Activated CD8-positive, alpha-beta T cell treated with anti-CD3 and anti-CD28 coated beads for 36 hours (primary cell): ENCODE measurements at places on chromosomes 2 and 18. TPM values are rescaled to one million over a fixed set of nuclear protein-coding genes. Genes with fewer than 3 reads are reported as not detected.

The PIK3C3 gene
- total RNA-seq = 52.6 TPM

The IL36G gene
- not detected for total RNA-seq

The ZNF521 gene
- not detected for total RNA-seq

The SGPP2 gene
- total RNA-seq = 2.8 TPM

The GATA6 gene
- total RNA-seq = not detected

- no peak overlapping the region for H3K4me3 ChIP-seq
- no peak overlapping the region for H3K27ac ChIP-seq
- H3K36me3 ChIP-seq = peaks cover 2% of the 10 kb centered on the region
- no peak for DNase-seq
- no peaks in the 10 kb centered on the region for H3K4me1 ChIP-seq
These were observed 28.9 kb downstream of the ADI1 start for GRCh38 chr2:3490191-3491170.

- DNase-seq = no peak
- H3K4me3 ChIP-seq = no peak overlapping the region
- H3K4me1 ChIP-seq = no peaks in the 10 kb centered on the region
- H3K36me3 ChIP-seq = no peaks in the 10 kb centered on the region
- peaks cover 6% of the 10 kb centered on the region for H3K27me3 ChIP-seq
These were observed 31.2 kb upstream of the ITGAV start for GRCh38 chr2:186558512-186559276.

DNA sequence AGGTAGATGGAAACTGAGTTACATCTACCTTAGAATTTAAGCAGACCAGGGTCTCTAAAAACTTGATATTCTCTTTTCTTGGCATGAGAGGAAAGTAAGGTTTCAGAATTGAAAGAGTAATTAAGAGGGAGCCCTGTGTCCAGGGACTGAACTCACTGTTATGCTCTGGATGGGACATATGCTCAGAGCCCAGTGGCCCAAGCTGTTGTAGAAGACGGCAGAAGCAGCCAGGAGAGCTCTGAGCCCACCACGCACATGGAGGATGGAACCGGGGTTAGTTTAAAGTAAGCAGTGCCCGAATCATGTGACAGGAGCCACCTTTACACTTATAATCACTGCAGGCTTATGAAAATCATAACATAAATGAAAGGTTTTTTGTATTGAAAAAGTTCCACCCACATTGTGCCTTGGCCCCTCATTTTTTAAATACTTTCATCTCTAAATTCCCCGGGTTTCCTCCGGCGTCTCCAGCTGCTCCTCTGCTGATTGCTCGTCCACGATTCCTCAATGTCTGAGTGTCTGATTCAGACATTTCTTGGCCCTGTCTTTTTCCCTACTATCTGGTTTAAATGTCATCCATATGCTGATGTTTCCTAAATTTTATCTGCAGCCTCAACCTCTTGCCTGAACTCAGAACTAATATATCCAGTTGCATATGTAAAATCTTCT is 36.1 kb upstream of the SPTBN1 start:
- peaks cover 3% of the 10 kb centered on the region for H3K36me3 ChIP-seq
- no peak for DNase-seq
- no peak overlapping the region for H3K27ac ChIP-seq

GRCh38 chr2:26521054-26521912 is 43.4 kb upstream of the OTOF start:
- no peaks in the 10 kb centered on the region for H3K36me3 ChIP-seq
- no peak overlapping the region for H3K4me3 ChIP-seq
- H3K27me3 ChIP-seq = no peaks in the 10 kb centered on the region

DNA sequence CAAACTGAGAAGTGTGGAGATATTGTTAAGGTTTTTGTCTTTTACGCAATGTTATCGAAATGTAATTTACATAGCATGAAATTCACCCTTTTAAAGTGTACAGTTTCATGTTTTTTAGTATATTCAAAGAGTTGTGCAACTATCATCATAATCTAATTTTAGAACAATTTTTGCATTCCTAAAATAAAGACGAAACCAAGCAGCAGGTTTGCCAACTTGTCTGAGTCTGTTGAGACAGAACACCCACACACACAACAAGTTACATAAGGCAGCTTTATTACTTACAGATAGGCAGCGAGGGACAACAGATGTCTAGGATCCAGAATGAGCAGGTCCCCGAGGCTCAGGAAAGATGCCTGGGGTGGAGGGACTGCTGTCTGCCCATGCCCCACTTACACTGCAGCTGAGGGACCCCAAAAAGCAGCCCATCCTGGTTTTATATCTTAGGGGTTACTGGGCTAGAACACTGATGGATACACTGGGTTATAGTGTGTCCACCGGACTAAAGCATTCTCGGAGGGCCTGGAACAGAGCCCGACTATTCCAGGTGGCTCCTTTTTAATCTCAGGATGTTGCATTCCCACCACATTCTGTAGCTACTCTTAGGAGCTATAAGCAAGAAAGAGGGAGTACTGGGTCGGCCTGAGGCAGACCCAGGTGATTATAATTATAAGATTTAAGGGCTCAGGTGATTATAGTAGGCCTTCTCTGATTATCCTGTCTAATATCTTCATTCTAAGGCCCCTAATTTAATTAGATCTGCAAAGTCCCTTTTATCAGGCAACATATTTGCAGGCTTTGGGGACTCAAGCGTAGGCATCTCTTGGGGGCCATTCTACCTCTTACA is 150.2 kb upstream of the DOK6 start:
- no peak for DNase-seq
- H3K27ac ChIP-seq = no peak overlapping the region
- no peaks in the 10 kb centered on the region for H3K4me1 ChIP-seq
- H3K27me3 ChIP-seq = no peaks in the 10 kb centered on the region
- no peak overlapping the region for H3K4me3 ChIP-seq

GRCh38 chr2:239188536-239188935 is 212.3 kb downstream of the HDAC4 start:
- H3K27me3 ChIP-seq = no peaks in the 10 kb centered on the region
- H3K4me3 ChIP-seq = no peak overlapping the region
- peaks cover 25% of the 10 kb centered on the region for H3K36me3 ChIP-seq
- no peak for DNase-seq
- H3K4me1 ChIP-seq = no peaks in the 10 kb centered on the region

DNA sequence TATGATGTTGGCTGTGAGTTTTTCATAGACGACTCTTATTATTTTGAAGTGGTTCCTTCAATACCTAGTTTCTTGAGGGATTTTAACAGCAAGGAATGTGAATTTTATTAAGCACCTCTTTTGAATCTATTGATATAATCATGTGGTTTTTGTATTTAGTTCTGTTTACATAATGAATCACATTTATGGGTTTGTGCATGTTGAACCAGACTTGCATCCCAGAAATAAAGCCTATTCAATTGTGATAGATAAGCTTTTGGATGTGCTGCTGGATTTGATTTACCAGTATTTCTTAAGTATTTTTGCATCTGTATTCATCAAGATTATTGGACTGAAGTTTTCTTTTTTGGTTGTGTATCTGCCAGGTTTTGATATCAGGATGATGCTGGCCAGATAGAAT is 131.6 kb upstream of the SCN7A start:
- H3K4me3 ChIP-seq = no peak overlapping the region
- no peak for DNase-seq
- no peaks in the 10 kb centered on the region for H3K36me3 ChIP-seq
- no peak overlapping the region for H3K27ac ChIP-seq
- no peaks in the 10 kb centered on the region for H3K27me3 ChIP-seq
- peaks cover 8% of the 10 kb centered on the region for H3K4me1 ChIP-seq

DNA sequence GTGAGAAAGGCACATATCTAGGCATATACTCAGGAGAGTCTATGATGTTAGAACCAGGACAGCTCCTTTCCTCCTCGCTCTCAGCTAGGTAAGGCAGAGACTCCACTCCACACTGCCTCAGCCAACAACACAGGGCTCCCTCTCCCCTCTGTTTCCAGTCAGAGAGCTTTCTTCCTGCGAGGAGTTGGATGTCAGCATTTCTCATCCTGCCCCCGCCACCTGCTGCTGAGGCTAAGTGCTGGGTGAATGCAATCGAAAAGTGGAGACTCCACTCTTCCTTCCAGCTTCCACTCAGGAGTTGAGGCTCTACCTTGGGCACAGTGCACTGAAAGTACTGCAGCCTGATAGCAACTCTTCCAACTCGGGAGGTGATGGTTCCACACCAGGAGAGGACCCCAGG is 177.2 kb upstream of the RAB6C start:
- H3K27me3 ChIP-seq = no peaks in the 10 kb centered on the region
- DNase-seq = no peak

- no peak for DNase-seq
- H3K36me3 ChIP-seq = peaks cover 22% of the 10 kb centered on the region
- H3K27ac ChIP-seq = no peak overlapping the region
- H3K4me3 ChIP-seq = no peak overlapping the region
- H3K27me3 ChIP-seq = no peaks in the 10 kb centered on the region
- H3K4me1 ChIP-seq = peaks cover 24% of the 10 kb centered on the region
These were observed 55.7 kb downstream of the ACSL3 start for GRCh38 chr2:222916229-222917197.

DNA sequence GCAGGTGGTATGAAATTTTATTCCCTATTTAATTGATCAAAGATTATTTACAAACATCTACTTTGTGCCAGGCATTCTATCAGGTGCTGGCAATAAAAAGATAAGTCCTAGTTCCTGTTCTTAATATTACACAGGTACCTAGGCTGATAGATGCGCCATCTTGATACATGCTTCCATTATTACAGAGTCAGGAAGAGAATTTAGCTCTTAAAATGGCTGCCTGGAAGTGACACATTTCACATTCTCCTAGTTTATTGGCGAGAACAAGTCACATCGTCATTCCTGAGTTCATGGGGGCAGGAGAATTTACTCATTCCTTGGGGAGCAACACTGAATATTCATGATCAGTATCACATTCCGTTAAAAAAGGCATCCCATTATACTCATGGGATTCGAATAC is 1.1 kb upstream of the DARS1 start:
- no peak for DNase-seq
- peaks cover 34% of the 10 kb centered on the region for H3K4me1 ChIP-seq
- peak overlapping the region; percentile 97 for H3K27ac ChIP-seq
- H3K27me3 ChIP-seq = no peaks in the 10 kb centered on the region
- peaks cover 39% of the 10 kb centered on the region for H3K36me3 ChIP-seq
- peak overlapping the region; percentile 90 for H3K4me3 ChIP-seq

DNA sequence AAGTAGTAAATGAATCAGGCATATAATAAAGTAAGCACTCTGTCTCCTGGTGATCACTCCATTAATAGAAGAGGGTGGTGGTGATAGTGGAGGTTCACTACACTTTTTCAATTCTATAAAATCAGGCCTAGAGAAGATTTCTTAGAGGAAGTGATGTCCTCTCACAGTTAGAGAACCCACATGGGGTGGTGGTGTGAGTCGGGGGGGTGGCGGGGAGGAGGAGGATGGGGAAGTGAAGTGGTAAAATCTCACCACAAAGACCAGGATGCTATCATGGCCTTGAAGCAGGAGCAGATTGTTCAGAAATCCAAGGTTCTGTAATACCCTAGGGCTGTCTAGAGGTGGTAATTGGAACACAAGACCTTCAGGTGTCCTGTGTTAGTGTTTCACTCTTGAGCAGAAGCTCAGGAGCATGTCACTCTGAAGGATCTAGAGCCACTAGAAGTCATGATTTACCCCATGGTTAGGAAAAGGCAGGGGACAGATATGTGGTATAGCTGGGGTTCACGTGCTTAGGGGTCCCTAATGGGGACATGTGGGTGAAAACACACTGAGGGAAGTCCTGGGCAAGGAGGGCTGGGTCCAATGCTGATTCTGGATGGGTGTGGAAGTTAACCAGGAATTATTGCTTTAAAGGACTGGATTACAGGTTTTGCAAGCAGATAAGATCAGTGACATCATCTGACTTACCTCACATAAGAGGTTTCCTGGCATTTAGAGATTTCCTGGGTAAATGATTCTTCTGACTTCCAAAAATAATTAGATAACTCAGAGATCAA is 31.0 kb downstream of the RNF125 start:
- H3K36me3 ChIP-seq = peaks cover 15% of the 10 kb centered on the region
- peaks cover 33% of the 10 kb centered on the region for H3K4me1 ChIP-seq
- peak overlapping the region; percentile 6 for H3K4me3 ChIP-seq
- H3K27me3 ChIP-seq = no peaks in the 10 kb centered on the region
- peak overlapping the region; percentile 90 for H3K27ac ChIP-seq
- DNase-seq = peak; percentile 63

DNA sequence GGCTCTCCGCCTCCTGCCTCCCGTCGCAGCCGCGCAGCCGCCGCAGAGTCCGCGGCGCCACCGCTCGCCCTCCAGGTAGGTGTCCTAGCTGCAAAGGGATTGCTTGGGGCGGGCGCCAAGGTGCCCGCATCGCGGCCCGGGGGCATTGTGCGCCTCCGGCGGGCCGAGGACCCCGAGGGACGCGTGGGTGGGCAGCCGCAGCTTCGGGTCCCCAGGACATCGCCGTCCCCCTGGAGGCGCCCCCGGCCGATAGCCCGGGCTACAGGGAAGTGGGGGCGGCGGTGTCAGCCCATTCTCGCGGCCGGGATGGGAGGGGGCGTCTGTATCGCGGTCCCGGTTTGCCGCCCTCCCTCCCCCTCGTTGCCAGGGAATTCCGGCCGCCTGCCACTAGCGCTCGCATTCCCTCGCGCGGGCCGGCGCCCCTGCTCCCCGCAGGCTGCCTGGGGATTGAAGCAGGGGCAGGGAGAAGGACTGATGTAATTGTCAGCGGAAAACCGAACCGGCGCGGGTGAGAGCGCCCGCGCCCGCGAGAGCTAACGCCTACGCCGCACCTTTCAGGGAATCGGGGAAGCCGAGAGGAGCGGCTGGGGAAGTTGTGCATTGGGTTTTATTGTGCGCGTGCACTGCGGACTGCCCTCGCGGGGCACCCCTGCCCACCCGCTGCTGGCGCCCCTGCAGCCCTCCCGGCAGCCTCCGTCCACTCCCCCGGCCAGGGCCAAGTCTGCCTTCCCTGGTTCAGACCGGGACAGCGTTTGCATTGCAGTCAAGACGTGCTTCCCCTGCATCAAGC is 483 bp downstream of the OSBPL6 start:
- H3K36me3 ChIP-seq = no peaks in the 10 kb centered on the region
- H3K4me3 ChIP-seq = peak overlapping the region; percentile 71
- peaks cover 55% of the 10 kb centered on the region for H3K27me3 ChIP-seq
- no peak overlapping the region for H3K27ac ChIP-seq
- peak; percentile 27 for DNase-seq

DNA sequence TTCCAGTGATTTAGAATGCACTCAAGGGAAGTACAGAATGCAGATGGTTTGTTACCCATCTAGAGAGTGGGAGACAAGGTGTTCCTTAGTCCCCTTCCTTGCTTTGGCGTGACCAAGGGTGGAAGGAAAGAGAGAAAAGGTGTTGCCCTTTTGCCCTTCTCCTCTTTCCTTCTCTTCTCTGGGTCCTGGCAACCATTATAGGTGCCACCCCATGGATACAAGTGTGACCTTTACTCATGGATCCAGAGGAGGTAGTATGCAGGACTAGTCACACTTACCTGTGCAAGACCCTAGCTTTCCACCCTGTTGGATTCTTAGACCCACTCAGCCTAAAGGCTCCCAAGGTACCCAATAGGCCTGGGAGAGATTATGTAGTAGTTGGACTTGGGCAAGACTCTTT is 11.6 kb upstream of the RBFA start:
- no peak for DNase-seq
- H3K4me3 ChIP-seq = no peak overlapping the region
- H3K4me1 ChIP-seq = no peaks in the 10 kb centered on the region
- peaks cover 46% of the 10 kb centered on the region for H3K36me3 ChIP-seq
